Immature natural killer cell (primary cell): ENCODE measurements at places on chromosomes 4 and X.

- DNase-seq: no peak
These were observed 2414.2 kb downstream of the PCDH7 start for GRCh38 chr4:33134366-33134765.

GRCh38 chr4:73730292-73730691 is 10.1 kb upstream of the CXCL8 start:
- no peak for DNase-seq

GRCh38 chrX:12977761-12978204 is 2.9 kb downstream of the TMSB4X start:
- DNase-seq: no peak

- no peak for DNase-seq
These were observed 446 bp upstream of the UBE2A start for GRCh38 chrX:119573840-119574393.

DNA sequence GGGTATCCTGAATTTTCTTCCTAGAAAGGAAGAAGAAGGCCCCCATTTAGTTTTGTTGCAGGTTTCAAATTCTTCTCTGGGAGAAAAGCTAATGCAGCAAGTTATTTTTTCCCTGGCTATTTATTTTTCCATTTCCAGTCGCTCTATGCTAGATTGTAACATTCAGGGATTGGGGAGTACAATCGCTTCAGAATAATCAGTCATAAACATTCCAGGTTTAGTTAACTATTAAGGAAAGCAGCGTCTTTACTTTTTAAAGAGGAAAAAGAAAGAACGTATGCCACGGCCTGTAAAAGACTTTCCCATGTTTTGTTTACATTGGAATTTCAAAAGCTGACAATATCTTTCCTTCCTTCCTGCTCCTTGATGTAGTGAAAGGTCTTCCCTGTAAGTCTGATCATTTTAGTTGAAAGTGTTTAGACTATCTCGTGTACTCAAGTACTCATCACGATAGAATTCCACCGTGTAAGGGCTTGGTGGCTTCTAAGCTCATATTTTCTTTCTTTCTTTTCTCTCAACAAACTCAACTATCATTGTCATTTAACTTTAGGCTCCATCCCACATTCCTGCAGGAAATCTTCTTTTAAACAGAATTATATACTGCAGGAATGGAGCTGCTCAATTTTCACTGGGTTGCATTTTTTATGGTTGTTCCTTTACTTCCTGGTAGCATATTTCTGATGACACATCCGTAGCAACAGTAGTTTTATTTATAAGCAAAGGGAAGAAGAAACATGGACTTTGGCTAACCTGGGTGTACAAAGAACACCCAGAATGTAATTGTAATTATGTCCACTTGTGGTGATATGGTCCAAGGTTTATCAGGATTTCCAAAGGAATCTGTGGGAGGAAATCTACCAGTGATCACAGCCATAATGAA is 213.1 kb upstream of the FAT1 start:
- no peak for DNase-seq

DNA sequence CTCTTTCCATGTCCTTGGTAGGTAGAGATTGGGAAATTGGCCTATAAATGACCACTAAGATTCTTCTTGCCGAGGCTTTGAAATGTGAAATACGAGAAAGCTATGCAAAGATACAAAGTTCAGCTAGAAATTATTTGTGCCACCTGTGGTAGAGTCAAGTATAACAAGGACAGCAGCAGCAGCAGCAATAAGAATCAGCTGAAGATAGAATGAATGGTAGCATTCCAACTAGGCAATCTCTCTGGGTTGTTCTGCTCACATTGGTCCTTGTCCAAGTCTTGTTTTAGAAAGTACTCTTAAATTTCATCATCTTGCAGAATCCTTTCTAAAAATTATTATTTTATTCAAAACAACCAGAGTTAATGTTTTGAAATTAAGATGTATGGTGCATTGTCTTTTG is 67.8 kb upstream of the PCDH10 start:
- no peak for DNase-seq

DNA sequence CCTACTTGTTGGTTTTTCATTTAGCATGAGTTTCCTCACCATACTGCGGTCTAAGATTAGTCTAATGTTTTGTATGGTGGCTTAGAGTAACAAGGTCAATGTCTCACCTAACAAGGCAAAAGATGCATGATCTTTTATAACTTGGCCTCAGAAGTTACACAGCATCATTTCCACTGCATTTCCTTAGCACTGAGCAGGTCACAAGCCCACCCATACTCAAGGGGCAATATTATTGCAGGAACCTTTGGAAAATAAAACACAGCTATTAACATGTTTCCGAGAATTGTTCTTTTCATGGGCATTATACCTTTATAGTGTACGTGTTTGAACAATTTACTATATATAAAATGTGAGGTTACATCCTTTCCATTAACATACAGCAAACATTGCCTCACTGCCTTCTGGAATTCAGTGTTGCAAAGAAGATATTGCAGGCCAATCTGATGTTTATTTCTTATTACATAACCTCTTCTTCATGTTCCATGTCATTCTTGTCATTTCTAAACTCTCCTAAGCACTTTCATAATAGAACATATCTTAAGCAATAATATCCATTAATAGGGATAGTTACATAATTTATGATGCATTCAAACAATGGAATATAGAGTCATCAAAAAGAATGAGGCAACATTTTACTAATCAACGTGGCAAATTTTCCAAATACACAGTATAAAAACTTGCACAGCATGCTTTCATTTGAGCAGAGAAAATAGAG is 153.8 kb downstream of the AREG start:
- DNase-seq: no peak

GRCh38 chr4:151227172-151227571 is 49.8 kb upstream of the PRSS48 start:
- no peak for DNase-seq

DNA sequence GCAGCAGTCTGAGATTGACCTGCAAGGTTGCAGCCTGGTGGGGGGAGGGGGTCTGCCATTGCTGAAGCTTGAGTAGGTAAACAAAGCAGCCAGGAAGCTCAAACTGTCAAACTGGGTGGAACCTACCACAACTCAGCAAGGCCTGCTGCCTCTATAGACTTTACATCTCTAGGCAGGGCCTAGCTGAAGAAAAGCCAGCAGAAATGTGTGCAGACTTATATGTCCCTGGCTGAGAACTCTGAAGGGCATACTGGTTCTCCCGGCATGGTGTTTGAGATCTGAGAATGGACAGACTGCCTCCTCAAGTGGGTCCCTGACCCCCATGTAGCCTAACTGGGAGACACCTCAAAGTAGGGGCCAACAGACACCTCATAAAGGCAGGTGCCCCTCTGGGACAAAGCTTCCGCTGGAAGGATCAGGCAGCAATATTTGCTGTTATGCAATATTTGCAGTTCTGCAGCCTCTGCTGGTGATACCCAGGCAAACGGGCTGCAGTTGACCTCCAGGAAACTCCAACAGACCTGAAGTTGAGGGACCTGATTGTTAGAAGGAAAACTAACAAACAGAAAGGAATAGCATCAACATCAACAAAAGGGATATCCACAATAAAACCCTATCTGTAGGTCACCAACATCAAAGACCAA is 167.6 kb downstream of the GC start:
- no peak for DNase-seq

DNA sequence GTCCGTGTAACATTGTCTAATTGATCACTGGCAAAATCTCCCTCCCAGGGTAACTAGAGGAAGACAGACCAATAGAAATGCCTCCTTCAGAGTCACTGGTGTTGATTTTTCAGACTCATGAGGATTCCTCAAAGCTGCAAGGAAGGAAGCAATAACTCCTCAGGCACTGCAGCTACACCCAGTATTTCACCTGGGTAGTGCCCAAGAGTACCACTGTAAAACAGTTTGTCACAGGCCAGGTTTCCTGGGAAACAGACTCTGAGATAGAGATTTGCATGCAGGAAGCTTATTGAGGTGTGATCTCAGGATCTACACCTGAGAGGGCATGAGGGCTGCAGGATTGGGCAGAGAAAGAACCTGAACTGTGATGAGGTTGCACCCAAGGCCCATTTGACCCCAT is 240.7 kb upstream of the ATP6AP2 start:
- no peak for DNase-seq

GRCh38 chrX:119636419-119636818 is 30.2 kb upstream of the NKRF start:
- DNase-seq: no peak

DNA sequence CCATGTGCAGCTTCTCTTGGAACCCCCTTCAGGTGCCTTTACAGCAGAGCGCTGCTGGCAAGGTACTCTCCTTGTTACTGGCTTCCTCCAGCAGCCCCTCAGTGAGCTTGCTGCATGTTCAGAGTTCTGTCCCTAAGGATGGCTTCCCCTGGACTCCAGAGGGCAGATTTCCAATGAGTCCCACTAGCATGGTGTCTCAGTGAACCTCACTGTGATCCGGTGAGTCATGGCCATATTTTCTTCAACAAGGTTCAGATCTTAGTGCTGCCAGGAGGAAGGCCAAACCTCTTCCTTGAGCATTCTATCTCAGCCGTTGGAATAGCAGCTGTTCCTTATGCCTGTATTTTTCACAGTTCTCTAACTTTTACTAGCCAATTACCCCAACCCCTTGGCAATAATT is 98.8 kb downstream of the CASK start:
- DNase-seq: no peak

DNA sequence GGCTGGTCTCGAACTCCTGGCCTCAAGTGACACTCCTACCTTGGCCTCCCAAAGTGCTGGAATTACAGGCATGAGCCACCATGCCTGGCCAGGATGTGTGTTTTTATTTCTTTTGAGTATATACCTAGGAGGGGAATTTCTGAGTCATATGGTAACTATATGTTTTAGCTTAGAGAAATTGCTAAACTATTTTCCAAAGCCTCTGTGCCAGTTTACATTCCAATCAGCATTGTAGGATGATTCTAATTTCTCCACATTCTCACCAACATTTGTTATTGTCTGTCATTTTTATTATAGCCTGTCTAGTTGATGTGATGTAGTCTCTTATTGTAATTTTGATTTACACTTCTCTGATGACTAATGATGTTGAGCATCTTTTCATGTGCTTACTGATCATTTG is 1576.0 kb downstream of the RPA4 start:
- DNase-seq: no peak

- DNase-seq: no peak
These were observed 950.2 kb upstream of the TENM3 start for GRCh38 chr4:181293014-181293413.

- DNase-seq: no peak
These were observed 54.0 kb downstream of the SLC9A7 start for GRCh38 chrX:46704767-46705386.

DNA sequence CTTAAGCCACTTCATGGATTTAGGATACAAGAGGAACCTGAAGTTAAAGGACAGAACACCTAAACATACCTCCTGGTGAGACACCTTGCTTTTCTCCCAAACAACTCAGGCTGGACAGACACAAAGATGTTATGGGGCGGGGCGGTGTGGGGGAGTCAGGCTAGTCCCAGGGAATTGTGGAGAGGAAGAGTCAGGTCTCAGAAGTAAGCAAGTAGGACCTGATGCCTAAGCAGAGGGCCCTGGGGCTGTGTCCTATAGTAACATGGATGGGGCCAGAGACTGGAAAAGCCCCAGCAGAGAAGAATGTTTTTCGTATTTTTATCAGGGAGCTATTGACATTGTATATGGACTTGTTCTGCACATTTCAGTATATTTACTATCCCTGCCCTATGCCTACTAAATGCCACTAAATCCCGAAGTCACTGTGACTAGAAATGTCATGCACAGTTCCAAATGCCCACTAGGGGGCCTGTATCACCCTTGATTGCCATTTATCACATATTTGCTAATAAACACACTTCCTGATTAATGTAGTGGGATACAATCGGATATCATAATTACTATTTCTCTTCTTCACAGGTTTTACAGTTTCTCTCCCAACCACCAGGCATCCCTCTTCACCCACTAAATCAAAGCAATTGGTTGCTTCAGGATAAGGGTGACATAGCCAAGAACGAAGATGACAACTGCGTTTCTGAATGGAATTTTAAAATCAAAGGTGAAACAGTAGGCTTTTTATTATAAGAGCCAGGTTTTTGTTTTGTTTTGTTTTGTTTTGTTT is 23.8 kb upstream of the ARHGAP10 start:
- DNase-seq: peak; percentile 54

GRCh38 chr4:140841186-140841585 is 85.0 kb upstream of the TBC1D9 start:
- no peak for DNase-seq

DNA sequence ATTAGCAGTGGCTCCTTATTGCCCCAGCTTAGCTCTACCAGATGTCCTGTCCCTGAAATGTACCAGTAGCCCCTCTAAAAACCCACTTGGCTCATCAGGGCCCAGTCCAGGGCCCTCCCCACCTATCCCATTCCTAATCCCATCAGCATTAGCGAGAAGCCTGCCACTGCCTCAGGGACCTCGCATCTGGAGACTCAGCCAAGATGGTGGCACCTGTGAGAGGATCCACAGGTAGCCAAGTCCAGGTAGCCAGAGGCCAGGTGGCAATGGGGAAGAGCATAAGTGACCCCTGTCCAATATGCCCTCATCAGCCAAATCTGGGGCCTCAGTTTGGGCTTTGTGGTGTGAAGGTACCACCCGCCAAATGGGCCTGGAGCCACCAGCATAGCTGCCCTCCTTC is 97.7 kb downstream of the MAMLD1 start:
- DNase-seq: no peak

DNA sequence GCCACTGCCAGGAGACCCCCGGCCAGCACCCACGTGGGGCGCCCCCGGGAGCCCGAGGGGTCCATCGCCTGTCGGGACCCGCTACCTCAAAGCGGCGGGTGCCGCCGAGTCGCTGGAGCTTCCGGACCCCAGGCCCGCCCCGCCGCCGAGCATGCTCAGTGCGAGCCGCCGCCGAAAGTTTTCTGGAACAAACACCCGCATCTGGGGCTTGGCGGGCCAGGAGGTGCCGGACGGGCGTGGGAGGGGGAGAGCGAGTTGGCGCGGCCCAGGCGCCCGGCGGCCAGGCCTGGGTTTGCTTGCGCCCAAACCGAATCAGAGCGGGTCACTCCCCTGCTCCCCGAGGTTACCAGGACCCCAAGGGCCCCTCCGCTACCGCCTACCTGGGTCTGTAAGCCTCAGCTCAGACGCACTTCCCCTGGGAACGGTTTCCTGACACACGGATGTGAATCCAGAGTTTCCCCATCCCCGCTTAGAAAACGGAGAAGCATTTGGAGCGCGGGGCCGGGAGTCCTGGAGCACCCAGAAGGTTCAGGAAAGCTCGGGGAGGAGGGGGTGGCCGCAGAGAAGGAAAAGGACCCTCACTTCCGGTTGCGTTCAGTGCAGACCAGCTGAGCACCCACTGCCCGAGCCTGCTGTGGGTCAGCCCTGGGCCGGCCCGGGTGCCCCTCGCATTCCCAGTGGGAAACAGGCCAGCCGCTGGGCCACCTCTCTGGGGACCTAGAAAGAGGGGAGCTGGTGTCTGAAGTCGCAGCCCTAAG is at the start of gene EVC2:
Gene EVC2 (minus strand): TSS at position 111 of the 758 bp plus-strand sequence. CDS start 46 bp downstream, at position 65.
- no peak for DNase-seq

DNA sequence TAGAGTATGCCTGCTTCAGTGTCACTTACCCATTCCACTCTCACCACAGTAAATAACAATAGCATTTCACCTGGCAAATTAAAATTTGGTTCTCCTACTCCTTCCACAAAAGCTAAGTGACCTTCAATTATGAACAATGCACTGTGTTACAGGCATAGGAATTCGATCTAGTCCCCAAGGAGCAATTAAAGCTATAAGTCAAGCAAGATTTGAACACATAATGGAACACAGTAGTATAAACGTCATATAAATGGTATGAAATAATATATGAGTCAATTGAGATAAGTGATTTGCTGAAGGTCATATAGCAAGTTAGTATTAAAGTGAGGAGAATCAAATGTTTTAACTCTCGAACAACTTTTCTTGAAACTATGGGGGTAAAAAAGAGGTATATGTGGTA is 65.8 kb downstream of the ARAP2 start:
- no peak for DNase-seq
